Stimulated activated CD8-positive, alpha-beta memory T cell treated with anti-CD3 and anti-CD28 coated beads, Interleukin-4, amount 100 ng/mL, for 1 hour (primary cell): ENCODE measurements at places on chromosomes 3 and 15.

- DNase-seq = no peak
Observed at GRCh38 chr3:126114443-126115386, 30.8 kb upstream of the SLC41A3 start.

DNA sequence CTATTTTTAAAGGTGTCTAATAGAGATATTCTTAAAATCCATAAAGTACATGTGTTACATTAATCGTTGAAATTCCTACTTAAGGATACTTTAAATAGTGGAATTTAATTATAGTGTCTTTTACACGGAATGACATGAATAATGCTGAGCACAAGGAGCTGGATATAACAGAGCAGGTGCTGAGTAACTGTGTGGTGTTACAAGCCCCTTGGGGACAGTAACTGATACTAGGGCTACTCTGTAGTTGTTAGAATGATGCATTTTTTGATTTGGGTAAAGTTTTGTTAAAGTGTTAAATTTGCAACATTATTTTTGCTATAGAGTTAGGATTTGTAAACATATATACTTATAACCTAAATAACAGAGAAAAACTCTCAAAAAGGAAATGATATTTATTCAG is 1496.1 kb downstream of the OTOL1 start:
- DNase-seq = no peak

- no peak for DNase-seq
Observed at GRCh38 chr15:64045774-64046420, 388 bp downstream of the DAPK2 start.

DNA sequence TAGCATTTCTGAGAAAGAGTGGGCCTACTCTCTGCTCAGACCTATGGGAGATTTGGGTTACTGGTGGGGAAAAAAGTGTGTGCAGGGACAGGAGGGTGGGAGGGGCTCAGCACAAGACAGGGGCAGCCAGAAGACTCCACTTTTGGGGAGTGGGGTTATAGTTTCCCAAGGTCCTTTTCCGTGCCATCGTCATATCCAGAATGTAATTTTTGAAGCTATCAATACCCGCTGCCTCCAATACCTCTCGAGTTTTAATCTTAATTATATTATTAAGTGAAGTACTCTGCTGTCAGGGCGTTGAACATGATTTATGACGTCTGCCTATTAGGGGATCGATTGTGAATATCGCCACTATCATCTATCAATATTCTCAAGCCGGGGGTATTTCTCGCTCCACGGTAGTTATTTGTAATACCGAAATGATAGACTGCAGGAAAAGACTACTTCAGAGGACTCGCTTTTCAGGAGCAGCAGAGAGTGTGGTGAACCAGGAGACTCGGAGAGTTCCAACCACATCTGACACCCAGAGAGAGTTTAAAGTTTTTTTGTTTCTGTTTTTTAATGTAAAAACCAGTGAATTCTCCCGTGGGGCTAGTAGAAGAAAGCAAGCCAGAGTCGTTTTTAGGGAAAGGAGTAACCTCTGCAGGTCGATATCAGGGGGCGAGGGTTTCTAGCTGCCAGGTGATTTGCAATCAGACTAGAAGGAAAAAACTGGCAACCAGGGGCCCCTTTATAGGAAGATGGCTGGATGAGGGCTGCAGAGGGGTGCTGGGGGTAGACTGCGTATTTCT is 20.6 kb downstream of the NR2F2 start:
- no peak for DNase-seq

DNA sequence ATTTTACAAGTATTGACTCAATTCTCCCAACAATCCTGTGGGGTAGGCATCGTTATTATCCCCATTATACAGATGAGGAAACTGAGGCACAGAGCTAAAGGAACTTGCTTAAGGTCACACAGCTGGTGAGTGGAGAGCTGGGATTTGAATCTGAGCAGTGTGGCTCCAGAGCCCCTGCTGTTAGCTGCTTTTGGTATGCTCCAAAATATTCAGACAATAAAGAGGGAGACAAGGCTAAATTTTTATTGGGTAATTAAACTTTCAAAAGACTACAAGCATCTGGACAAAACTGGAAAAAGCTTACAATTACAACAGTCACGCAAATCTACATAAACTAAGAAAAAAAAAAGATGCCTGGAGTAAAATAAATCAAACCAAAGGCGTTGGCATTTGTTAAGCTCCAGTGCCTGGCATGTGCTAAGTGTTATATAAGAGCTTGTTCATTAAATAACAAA is 27.7 kb downstream of the CCDC13 start:
- DNase-seq = no peak

- no peak for DNase-seq
Observed at GRCh38 chr15:50744601-50745000, 20.9 kb downstream of the SPPL2A start.

DNA sequence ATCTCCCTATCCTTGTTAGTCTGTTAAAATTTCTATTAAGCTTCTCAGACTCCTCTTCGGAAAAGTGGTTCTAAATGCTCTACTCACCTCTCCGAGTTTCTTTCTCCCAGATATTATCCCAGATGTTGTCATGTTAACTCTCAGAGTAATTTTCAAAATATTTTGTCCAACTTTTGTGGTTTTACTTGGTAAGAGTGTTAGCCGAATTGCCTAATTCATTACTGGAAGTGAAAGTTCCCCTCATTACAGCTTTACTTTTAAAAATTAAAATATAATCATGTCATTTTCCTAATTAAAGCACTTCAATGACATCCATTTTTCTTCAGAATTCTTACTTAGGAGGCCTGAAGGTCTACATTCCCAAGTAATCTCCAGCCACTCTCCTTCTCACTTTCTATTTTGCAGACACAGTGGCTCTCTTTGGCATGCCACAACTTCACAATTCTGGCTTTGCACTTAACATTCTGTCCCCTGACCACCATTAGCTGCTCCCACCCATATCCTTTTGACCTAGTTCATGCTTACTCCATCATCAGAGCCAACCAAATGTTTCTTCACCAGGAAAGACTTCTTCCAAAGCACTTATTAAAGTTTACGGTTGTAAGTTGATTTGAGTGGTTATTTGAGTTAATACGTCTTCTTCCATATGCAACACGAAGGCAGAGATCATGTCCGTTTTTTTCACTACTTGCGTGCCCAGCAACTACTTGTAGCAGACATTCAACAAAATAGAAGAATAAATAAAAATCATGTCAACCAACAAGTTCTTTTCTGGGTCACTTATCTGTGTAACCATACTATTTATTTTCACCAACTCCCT is 10.2 kb upstream of the TIPARP start:
- DNase-seq = no peak

DNA sequence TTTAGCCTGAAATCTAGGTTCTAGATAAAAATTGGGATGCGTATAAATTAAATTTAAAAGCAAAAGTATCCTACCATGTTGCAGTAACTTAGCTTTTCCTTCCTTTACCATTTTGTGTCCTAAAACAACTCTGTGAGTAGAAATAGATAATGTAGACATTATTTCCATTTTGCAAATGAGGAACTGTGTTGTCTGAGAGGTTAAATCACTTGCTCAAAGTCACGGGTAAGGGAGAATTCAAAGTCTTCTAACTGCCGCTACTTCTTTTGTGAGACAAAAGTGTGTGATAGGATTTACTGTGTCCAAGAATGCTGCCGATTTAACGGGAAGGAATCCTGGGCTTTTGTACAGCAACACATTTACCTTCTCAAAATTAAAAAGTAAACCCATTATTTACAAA is 40.7 kb downstream of the MYO1E start:
- DNase-seq = no peak

GRCh38 chr3:42764561-42765295 is 8.3 kb downstream of the CCDC13 start:
- DNase-seq = no peak

- no peak for DNase-seq
Observed at GRCh38 chr3:13080591-13080990, 7.4 kb upstream of the IQSEC1 start.

- DNase-seq = no peak
Observed at GRCh38 chr3:177473184-177473583, 275.9 kb upstream of the TBL1XR1 start.

- no peak for DNase-seq
Observed at GRCh38 chr3:29503958-29504357, 223.1 kb downstream of the RBMS3 start.

- DNase-seq = no peak
Observed at GRCh38 chr3:8283193-8283592, 218.4 kb upstream of the LMCD1 start.

DNA sequence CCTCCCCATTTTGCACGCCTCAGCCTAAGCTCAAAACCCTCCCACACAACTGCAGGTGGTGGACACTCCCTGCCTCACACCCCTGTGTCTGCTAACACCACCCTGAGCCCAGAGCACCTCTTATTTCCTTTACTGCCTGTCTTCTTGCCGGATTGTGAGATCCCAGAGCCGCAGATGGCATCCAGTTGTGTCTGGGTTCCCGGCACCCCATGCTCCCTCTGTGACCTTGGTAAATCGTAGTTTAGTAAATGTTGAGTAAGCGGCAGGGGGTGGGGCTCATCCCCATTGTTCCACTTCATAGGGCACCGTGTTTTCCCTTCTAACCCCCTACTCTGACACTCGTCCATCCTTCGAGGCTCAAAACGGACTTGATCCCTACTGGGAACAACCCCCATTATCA is 14.9 kb downstream of the SPINT1 start:
- no peak for DNase-seq

GRCh38 chr15:51982013-51982769 is 10.6 kb upstream of the LEO1 start:
- DNase-seq = no peak

- DNase-seq = no peak
Observed at GRCh38 chr3:61960976-61961375, 399.6 kb downstream of the PTPRG start.

DNA sequence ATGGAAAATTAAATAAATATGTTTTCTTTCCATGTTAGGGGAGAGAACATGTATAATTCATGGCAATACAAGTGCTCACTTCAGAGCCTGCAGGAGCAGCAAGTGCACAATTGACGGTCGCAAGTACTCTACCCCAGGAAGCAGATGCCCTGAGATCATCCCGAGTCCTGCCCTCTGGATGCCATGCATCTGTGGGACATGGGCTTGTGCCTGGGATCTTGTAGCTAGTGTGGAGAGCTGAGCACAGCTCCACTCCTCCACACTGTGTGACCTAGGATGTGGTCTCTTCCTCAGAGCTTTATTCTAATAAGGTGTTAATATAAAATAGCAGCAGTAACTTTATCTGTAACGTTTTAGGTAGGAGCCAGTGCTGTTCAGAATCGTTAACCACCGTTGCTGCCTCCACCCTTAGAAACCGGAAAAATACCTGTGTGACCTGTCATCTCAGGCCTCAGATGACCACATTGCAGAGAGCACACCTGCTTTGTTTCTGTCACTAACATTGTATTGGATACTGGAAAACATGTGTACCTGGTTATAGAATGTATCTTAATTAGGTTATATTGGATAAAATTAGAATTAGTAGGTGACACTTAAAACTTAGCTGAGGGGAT is 105.0 kb upstream of the GOLGA6L6 start:
- no peak for DNase-seq

DNA sequence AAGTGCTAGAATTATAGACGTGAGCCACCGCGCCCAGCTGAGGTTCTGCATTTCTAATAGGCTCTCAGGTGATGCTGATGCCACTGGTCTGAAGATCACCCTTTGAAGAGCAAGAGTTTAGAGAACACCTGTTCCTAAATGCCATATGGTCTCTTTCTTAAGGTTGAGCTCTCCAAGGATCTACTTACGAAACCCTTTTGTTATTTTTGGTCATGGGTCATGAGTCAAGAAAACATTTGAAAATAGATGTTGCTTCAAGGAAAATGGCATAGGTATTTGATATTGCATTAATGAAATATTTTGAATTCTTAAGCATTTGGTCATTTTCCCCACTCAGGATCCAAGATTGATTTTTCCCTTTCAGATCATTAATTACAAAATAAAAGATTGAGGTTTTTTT is 74.7 kb upstream of the SOX2 start:
- no peak for DNase-seq

GRCh38 chr3:152307829-152308474 is 39.2 kb downstream of the MBNL1 start:
- DNase-seq = no peak
